Cerebellum (tissue), 4 donors: ENCODE measurements at places on chromosomes 7 and 10. TPM values are rescaled to one million over a fixed set of nuclear protein-coding genes. Genes with fewer than 3 reads are reported as not detected.

Gene DYNC1I1
- 15.2 TPM for total RNA-seq

Gene EFCAB10
- 2.1 TPM for total RNA-seq

DNA sequence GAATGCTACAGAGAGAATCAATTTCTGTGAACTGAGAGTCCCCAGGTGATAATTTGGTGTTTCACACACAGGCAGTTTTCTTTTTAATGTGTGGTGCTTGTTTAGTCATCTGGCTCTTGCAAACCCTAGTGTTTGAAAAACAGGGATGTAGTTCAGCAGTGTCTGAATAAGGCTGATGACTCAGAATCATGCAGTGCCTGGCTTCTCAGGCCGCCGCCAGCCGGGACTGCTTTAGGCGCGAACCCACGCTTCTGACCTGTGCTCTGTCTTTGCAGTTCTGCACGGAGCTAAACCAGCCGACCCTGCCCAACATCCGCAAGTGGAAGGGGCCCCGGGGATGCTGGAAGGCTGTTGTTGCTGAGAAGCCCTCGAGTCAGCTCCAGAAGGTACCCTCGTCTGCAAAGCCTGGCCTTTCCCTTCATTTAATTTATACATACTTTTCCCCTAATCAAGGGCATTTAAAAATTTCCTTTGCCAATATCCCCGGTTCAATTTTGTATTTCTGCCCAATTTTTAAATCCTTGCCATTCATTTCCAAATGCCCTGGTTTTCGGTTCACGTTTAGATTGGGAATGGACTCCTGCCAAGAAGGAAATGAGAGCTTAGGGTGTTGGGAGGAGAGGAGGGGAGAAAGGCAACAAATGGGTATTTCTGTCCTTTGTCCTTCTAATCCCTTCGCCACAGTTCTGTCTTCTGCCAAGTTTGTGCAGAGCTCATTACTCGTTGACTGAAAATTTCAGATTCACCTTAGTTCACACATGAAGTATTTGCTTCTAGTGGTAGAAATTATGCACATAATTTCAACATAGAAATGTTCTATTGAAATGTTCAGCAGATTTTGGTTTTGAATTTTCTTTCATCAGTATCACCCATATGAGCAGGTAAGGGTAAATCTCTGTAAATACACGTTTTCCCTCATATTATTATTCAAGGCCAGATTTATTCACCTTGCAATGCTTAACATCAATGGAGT lies 108.5 kb upstream of the ANLN start:
- peak; percentile 58 for DNase-seq

DNA sequence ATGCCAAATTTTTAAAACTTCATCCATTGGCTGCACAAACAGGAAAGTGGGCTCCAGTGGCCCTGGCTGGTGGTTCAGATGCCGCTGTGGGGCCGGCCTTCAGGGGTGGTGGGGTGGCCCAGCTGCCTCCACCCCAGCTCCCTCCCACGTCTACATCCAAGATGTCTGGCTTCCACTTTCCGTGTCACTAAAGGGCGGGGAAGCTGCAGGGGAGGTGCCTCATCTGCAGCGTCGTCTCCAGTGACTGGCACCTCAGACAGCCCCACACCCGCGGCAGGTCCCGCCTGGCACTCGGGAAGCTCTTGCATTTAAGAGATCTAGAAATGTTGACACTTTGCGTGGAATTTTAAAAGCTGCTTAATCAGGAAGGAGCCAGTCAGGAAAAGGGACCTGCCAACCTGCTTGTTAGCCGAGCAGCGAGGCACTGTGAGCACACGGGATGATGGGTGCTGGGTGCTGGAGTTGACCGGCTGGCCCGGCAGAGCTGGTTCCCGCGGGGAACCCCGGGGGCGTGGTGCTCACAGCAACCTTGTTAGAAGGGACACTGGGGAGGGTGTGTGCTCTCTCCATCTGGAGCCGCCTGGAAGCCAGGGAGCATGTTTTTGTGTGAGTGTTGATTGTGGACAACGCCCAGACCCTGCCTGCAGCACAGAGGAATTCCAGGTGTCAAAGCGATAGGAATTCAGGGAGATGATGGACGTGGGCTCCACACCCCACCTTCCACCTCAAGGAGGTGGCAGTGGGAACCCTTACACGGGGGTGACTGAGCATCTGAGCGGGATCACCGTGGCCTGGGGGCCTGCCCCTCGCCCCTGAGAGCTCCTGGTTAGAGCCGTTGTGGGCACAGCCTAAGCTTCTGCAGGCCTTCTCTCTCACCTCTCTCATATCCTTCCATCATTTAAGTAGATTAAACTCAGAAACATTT lies 320.5 kb downstream of the PTPRN2 start:
- DNase-seq = no peak
